ENCODE measurements at places on chromosomes 6 and 20.

- DNase-seq: no peak
These were observed 776.1 kb downstream of the TENT5A start for GRCh38 chr6:80976336-80976735.

GRCh38 chr6:85273870-85274269, 176.0 kb upstream of the NT5E start:
- DNase-seq: no peak

GRCh38 chr6:34969662-34970265, 80.7 kb downstream of the ANKS1A start:
- DNase-seq: no peak

GRCh38 chr20:3964719-3965118, 50.6 kb downstream of the RNF24 start:
- no peak for DNase-seq

GRCh38 chr6:92714346-92714745, 705.0 kb downstream of the EPHA7 start:
- DNase-seq: no peak

- DNase-seq: no peak
These were observed 73.7 kb downstream of the SMLR1 start for GRCh38 chr6:130900913-130901312.

DNA sequence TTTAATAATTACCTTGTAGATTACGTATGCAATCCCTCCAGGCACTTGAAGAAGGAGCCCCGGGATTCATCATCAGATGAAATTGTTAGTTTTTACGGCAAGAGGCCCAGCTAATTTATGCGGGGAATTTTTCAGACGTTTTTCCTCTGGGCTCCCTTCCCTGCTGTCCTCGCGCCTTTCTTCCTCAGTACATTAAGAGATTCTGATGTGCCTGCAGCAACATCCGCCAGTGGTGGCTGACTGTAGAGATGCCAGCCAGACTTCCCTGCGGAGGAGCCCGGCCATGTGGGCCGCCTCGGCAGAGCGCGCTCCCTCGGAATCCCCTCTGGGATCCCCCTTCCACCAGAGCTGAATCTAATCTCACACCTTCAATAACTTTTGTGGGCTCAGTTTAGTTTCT, 46.4 kb upstream of the POU3F2 start:
- DNase-seq: no peak

DNA sequence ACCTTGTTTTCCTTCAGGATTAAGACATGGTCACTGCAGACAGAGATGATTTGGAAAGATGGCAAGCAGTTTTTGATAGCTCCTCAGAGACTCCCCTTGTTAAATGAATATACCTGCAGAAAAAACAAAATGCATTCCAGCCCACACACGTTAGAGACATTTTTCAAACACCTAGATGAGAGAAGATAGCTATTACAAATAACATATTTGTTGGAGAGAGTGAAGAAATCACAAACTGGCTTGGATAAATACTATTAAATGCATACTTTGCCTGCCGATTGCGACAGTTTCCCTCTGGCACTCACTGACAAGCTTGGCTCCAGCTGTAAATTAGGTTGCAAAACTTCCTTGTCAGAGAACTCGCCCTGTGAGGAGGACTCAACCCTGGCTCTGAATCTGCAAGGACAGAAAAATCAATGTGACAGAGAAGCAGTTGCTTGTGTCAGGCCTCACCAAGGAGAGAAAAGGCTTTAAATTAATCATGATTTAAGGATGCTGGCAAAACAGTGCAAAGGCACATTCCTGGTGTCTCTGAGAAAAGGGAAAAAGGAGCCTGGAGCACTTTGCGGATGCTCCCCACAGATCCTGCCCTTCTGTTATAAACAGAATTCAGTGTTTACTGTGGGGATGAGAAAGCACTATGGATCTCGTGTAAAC, 423.7 kb upstream of the MARCKS start:
- no peak for DNase-seq

- DNase-seq: no peak
These were observed 354.0 kb upstream of the RGS17 start for GRCh38 chr6:153485072-153485471.

GRCh38 chr20:58058421-58059259, 169.8 kb downstream of the ANKRD60 start:
- DNase-seq: no peak

- DNase-seq: no peak
These were observed 132.1 kb downstream of the ZDHHC14 start for GRCh38 chr6:157513004-157513603.

DNA sequence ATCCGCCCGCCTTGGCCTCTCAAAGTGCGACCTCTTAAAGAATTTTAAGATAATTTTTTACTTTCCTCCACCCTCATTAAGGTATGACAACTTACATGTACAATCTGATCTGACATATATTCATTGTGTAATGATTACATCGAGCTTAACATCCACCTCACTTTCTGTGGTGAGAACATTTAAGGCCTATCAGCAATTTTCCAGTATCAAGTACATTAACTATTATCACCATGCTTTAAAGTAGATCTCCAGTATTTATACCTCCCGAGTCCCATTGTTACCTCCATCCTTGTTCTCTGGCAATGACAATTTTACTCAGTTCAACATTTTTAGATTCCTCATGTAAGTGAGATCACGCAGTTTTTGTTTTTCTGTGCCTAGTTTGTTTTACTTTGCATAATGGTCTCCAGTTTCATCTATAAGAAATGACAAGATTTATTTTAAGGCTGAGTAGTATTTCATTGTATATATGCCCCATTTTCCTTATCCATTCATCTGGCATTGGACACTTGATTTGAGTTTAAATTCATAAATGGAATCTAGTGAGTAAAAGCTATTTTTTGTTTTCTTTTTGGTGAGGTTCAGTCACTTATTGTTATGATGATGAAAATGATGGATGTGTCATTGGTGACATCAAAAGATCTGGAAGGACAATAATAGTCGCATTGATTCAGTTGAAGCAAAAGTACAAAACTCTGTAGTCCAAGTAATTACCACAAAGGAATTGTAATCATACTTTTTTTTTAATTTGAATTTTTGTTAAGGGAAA, 87.0 kb downstream of the OR2B2 start:
- no peak for DNase-seq
